Mesenchymal stem cell (in vitro differentiated cells and primary cell): ENCODE measurements at places on chromosomes 1 and 21.

DNA sequence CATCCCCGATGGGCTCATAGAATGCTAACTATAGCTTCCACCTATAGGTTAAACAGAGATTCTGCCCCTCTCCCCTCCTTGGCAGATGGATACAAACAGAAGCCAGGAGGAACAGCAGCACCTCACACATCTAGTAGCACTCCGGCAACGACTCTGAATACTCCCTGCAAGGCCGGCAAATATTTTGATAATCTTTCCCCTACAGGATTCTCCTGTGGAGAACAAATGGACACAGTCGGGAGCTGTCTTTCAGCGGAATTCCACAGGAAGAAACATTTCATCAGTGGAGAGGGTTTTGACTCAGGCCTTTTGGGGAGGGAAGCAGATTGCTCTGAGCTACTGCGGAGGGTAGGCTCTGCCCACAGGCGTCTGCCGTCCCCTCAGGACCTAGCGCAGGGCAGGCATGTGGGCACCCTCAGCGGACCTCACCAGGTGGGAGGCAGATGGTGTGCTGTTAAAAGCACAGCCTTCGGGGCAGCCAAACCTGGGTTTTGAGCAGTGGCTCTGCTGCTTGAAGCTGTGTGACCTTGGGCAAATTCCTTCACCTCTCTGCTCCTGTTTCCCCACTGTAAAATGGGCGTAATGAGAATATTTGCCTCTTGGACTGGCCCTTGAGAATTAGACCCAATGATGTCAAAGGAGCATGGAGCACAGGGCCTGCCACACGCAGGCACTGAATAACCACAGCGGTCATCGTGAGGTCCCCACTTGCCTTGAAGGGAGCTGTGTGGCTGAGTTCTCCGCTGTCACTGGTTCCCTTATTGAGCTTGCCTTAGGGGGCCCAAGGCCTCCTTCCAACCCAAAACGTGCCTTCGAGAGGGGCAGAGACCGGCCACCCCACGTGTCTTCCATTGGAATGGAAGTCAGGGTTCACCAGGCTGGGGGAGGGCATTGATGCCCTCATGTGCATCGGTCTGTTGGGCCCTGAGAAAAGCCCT is 19.2 kb upstream of the BCAR3 start:
- no peak overlapping the region for H3K4me3 ChIP-seq
- H3K27me3 ChIP-seq: no peaks in the 10 kb centered on the region
- no peaks in the 10 kb centered on the region for H3K36me3 ChIP-seq
- peak overlapping the region; percentile 91 for H3K27ac ChIP-seq

- H3K4me1 ChIP-seq: no peaks in the 10 kb centered on the region
- DNase-seq: no peak
- no peak overlapping the region for H3K4me3 ChIP-seq
- H3K36me3 ChIP-seq: no peaks in the 10 kb centered on the region
Observed at GRCh38 chr1:214066936-214067335, 79.2 kb downstream of the PROX1 start.

- H3K4me3 ChIP-seq: no peak overlapping the region
- no peak overlapping the region for H3K27ac ChIP-seq
- H3K27me3 ChIP-seq: peaks cover 63% of the 10 kb centered on the region
- H3K4me1 ChIP-seq: peaks cover 20% of the 10 kb centered on the region
Observed at GRCh38 chr1:16717336-16718098, 22.8 kb upstream of the RNU1-4 start.

GRCh38 chr1:72623299-72623708 is 341.0 kb upstream of the NEGR1 start:
- no peaks in the 10 kb centered on the region for H3K27me3 ChIP-seq
- peak; percentile 45 for DNase-seq
- no peak overlapping the region for H3K27ac ChIP-seq
- H3K4me3 ChIP-seq: peak overlapping the region; percentile 70
- no peaks in the 10 kb centered on the region for H3K36me3 ChIP-seq
- H3K4me1 ChIP-seq: peaks cover 1% of the 10 kb centered on the region

DNA sequence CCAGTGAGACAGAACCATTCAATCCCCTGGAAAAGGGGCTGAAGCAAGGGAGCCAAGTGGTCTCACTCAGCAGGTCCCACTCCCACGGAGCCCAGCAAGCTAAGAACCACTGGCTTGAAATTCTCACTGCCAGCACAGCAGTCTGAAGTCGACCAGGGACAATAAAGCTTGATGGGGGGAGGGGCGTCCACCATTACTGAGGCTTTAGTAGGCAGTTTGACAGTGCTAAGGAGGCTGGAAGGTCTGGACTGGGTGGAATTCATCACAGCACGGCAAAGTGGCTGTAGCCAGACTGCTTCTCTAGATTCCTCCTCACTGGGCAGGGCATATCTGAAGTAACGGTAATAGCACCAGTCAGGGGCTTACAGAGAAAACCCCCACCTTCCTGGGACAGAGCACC is 105.4 kb upstream of the GORAB start:
- no peak overlapping the region for H3K27ac ChIP-seq
- H3K4me3 ChIP-seq: no peak overlapping the region
- no peak for DNase-seq
- H3K27me3 ChIP-seq: no peaks in the 10 kb centered on the region
- no peaks in the 10 kb centered on the region for H3K4me1 ChIP-seq
- no peaks in the 10 kb centered on the region for H3K36me3 ChIP-seq

- H3K4me3 ChIP-seq: no peak overlapping the region
- DNase-seq: peak; percentile 44
- no peak overlapping the region for H3K27ac ChIP-seq
- no peaks in the 10 kb centered on the region for H3K36me3 ChIP-seq
Observed at GRCh38 chr1:97379387-97380075, 541.3 kb downstream of the DPYD start.

DNA sequence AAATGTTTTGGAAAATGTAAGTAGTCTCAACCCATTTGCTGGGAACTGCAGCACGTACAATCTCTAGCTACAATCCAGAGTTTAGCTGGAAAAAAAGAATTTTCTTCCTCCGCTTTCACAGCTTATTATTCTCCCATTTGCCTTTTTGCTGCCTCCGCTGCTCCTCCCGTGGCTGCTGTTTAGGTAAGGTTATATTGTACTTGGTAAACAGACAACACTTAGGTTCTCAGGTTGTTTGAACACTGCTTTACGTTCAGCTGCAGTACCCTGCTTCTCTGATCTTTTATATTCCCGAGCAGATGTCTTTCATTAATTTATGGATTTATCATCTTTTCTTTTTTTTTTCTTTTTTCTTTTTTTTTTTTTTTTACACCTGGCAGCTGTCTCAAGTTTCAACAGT is 14.3 kb downstream of the PROX1 start:
- no peak for DNase-seq
- H3K4me1 ChIP-seq: no peaks in the 10 kb centered on the region
- H3K27ac ChIP-seq: no peak overlapping the region
- no peaks in the 10 kb centered on the region for H3K36me3 ChIP-seq
- H3K4me3 ChIP-seq: no peak overlapping the region
- H3K27me3 ChIP-seq: no peaks in the 10 kb centered on the region

DNA sequence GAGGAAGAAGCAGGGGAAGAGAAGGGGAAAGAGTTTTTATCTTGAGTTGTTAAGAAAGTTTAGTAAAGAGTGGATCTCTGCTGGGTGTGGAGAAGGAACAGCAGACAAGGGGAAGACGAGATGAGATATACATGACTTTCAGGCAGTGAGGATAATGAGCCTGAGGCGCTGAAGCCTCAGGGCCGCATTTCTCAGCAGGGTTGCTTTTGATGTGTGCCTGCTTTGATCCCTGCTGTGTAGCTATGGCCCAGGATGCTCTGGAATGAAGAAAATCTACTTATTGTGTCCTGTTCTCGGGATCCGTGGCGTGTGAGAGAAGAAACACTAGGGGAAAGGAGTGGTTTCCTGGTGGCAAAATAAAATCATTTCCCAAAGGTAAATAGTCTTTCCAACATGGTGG is 15.1 kb upstream of the RPE65 start:
- H3K4me1 ChIP-seq: no peaks in the 10 kb centered on the region
- no peak overlapping the region for H3K4me3 ChIP-seq
- no peaks in the 10 kb centered on the region for H3K36me3 ChIP-seq
- no peak for DNase-seq
- H3K27ac ChIP-seq: peak overlapping the region; percentile 12

GRCh38 chr21:24110846-24111245 is 1496.4 kb downstream of the MRPL39 start:
- H3K27me3 ChIP-seq: no peaks in the 10 kb centered on the region
- H3K36me3 ChIP-seq: no peaks in the 10 kb centered on the region
- H3K27ac ChIP-seq: no peak overlapping the region
- no peaks in the 10 kb centered on the region for H3K4me1 ChIP-seq
- DNase-seq: no peak

DNA sequence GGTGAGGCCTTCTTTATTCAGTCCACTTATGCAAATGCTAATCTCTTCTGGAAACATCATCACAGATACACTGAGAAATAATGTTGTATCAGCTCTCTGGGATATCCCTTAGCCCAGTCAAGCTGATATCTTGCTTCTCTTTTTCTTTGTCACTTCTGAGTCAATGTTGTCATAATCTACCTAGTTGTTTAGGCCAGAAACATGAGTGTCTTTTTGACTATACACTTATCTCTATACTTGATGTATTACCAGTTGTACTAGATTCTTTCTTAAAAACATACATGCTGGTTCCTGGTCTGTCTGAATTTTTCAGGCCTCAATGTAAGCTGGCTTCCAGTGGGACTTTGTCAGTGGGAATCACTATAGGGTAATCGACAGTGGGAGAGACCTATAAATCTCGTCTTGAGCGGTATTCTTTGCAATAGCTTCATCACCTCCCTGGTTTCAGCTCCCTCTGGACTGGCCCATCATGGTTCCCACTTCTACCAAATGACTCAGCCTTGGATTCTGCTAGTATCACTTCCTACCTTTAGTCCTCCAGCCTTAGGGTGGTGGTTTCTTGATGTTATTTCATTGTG is 135.2 kb upstream of the CYYR1 start:
- H3K27me3 ChIP-seq: no peaks in the 10 kb centered on the region
- DNase-seq: no peak
- H3K27ac ChIP-seq: no peak overlapping the region
- H3K36me3 ChIP-seq: no peaks in the 10 kb centered on the region
- H3K4me1 ChIP-seq: no peaks in the 10 kb centered on the region
- H3K4me3 ChIP-seq: no peak overlapping the region

GRCh38 chr1:201480231-201481003 is 11.4 kb upstream of the PHLDA3 start:
- H3K4me1 ChIP-seq: peaks cover 25% of the 10 kb centered on the region
- H3K27ac ChIP-seq: no peak overlapping the region
- H3K4me3 ChIP-seq: no peak overlapping the region
- no peaks in the 10 kb centered on the region for H3K27me3 ChIP-seq

DNA sequence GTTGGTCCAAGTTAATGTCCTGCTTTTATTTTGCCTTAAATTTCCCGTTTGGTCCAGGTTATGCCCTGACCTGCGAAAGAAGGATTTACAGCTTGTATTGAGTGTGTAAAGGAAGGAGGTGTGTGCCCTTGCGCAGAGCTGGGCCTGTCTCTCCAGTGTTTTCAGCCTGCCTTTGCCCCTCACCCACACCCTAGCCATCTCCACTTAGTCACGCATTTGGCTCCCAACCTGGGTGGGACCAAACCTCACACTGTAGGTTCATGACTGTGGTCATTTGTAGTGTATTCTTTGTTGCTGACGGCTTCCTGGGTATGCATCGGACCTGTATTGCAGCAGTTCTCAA is 572 bp upstream of the SRSF10 start:
- H3K27ac ChIP-seq: peak overlapping the region; percentile 79
- peak overlapping the region; percentile 89 for H3K4me3 ChIP-seq
- peak; percentile 54 for DNase-seq

DNA sequence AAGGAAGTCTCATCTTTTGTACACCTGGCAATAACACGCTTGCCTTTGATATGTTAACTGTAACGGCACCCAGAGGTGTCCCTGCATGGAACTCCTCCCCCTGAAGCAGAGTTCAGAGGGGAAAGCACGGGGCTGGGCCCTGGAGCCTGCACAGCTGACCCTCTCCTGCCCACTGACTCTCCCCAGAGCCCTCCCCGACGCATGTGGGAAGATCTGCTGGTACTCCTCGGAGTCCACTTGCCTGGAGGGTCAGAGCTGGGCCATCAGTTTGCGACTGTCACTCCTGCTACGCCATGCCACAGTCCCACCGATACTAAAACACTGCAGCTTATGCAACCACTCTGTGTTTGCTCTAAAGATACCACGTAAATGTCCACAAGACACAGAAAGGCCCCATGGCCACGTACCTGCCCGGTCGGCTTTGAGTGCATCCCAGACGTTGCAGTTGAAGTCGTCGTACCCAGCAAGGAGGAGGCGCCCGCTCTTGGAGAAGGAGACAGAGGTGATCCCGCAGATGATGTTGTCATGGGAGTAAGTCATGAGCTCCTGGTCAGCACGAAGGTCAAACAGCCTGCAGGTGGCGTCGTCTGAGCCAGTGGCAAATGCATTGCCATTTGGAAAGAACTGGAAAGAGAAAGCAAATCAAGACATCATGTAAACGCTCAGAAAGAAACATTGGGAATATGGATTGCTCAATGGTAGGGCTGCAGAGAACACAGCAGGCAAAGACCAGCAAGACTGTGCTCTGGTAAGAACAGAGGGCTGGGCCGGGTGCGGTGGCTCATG is 10.6 kb upstream of the NADK start:
- peak; percentile 72 for DNase-seq
- H3K36me3 ChIP-seq: peaks cover 81% of the 10 kb centered on the region
- no peaks in the 10 kb centered on the region for H3K27me3 ChIP-seq
- no peaks in the 10 kb centered on the region for H3K4me1 ChIP-seq

DNA sequence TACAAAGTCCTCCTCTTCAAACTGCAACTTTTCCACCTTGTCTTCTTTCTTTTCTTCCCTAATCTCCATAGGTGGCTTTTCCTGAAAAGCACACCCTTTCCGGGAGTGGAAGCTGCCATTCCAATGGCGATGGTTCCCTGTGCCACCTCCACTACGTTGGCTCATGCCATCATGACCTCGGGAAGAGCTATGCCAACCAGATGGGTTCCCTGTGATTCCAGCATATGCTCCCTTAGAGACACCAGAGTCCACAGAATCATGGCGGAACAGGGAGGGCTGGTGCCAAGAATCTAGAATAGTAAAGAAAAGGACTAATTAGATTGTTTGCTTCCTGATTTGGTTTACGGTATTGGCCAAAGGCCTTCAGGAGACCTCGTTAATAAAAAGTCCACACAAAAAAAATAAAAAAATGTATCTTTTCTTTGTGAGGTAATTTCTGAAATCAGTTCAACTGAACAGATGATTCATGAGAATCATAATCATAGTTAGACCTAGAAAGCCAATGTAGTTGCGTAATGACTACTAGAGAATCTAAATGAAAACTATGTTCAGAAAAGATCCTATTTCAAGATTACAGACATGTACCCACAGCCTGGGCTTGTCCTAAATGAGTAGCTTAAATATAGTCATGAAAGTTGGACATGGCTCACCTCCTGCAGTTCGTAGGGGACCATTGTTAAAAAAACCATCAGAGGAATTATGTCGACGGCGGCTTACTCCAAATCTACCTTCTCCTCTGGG is 30.9 kb upstream of the CCDC17 start:
- H3K27ac ChIP-seq: no peak overlapping the region
- no peak for DNase-seq
- H3K4me1 ChIP-seq: no peaks in the 10 kb centered on the region
- H3K27me3 ChIP-seq: no peaks in the 10 kb centered on the region

- peaks cover 12% of the 10 kb centered on the region for H3K36me3 ChIP-seq
- no peak overlapping the region for H3K4me3 ChIP-seq
- H3K27me3 ChIP-seq: no peaks in the 10 kb centered on the region
- H3K4me1 ChIP-seq: peaks cover 65% of the 10 kb centered on the region
Observed at GRCh38 chr1:1065265-1065939, 8.7 kb downstream of the RNF223 start.

GRCh38 chr1:11414926-11415538 is 63.9 kb upstream of the DISP3 start:
- H3K4me3 ChIP-seq: no peak overlapping the region
- H3K36me3 ChIP-seq: no peaks in the 10 kb centered on the region
- no peak overlapping the region for H3K27ac ChIP-seq
- H3K4me1 ChIP-seq: no peaks in the 10 kb centered on the region
- no peak for DNase-seq
- H3K27me3 ChIP-seq: peaks cover 20% of the 10 kb centered on the region
